ENCODE measurements at places on chromosomes 2 and 18. TPM values are rescaled to one million over a fixed set of nuclear protein-coding genes. Genes with fewer than 3 reads are reported as not detected.

Gene FARP2
- 25.0 TPM for total RNA-seq

DNA sequence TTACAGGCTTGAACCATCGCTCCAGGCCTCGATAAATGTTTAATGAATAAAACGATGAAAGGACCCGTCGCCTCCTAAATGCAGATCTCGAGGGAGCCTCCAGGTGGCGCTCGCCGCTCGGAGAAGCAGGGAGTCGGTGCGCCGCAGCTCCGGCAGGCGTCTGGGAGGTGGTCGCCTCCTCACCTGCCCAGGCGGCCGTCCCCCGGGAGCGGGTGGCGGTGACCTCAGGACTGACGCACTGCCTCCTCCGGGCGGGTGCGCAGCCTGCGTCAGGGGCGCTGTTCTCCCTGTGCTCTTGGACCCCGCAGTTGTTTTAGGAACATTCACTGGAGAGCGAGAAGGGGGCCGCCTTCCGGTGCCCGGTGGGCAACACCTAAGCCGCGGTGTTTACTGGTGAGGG is 38.6 kb upstream of the POLE4 start:
- peak; percentile 21 for DNase-seq

Gene GCG
- total RNA-seq: not detected

Gene REG3G
- not detected for total RNA-seq

DNA sequence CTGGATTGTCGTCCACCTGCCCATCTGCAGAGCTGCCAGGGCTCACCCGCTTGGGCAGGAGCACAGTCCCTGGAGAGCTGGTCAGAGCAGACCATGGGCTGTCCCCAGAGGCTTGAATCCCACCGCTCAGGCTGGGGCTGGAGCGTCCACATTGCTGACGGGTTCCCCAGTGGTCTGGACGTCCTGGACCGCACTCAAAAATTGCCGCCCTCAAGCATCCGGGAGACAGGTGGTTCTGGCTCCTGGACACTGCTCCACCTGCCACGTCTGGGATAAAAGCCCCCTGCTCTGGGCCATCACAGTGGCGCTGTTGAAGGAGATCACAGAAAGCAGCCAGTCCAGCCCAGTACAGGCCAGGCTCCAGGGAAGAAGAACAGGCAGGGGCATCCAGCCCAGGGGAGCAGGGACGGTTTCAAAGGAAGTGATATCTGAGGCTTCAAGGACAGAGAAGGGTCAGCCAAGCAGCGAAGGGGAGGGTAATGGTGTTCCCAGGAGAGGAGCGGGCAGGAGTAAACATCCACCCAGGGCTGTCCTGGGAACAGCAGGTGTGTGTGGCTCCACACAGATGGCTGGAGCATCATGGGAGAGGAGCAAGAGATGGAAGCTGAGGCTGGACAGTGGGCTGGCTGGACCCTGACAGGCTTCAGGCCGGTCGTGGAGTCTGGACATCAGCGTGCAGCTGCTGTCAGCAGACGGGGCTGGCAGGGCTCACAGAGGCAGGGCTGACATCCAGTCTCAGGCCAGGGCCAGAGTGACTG is 21.9 kb upstream of the ID2 start:
- no peak for DNase-seq

Gene IMMT
- total RNA-seq: 32.4 TPM

DNA sequence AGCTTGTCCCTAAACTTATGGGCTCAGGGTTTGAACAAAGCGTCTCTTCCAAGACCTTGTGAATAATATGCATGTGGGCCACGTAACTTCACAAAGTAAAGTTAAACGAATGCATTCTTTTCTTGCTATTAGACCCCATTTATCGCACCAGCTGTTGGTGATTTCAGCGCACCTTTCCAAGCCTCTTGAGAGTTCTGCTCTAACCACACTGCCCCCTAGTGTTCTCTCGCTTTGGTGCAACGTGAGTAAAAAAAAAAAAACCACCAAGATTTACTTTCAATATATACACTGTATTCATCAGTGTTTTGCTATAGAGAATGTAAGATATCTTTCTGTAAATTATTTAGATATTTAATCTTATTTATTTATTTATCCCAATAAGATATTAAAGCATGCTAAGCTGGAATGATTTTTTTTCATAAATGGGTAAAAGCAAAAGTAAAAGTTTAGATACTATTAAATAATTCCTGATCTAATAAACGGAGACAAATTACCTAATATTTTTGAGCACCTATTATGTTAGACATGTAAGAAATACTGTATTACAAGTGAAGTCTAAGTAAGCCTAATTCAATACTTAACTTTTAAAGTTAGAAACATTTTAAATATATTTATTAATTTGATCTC is 459.5 kb downstream of the DLGAP1 start:
- DNase-seq: peak; percentile 67

- no peak for DNase-seq
Measured at GRCh38 chr2:1620081-1620480, 124.2 kb downstream of the PXDN start.

Gene CSRNP3
- total RNA-seq: 0.26 TPM

DNA sequence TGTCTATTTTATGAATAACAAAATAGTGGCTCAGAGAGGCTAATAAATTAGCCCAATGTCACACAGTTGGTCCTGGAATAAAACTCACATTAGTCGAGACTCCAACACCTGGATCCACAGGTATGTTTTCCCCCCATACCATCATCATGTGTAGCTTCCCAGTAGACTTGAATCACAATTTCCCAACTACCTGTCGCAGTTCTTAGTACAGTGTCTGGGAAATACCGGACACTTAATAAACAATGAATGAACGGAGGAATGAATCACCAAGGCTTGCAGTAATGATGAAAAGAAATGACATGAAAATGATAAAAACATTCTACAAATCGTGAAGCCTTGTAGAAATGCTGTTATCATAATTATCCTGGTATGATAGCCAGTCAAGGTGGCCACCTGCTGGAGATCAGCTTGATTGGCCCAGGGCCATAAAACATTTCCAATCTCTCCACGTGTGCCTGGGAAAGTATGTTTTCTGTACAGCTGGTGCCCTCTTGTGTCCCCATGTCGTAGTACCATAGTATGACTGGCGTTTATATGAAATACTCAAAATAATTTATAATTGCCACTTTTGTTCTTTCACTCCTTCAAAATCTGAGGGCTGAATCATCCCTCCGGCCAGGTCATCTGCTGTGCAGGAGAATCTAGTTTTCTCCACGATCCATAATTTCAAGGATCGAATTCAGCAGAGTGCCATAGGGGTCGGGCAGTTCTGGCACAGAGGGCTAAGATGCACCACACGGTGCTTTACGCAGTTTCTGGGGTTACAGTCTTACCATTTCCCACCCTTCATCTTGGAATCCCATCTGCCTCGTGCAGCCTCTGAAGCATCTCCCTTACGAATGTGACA is 95.4 kb downstream of the LAMA1 start:
- peak; percentile 79 for DNase-seq

Gene SIX3
- not detected for total RNA-seq

DNA sequence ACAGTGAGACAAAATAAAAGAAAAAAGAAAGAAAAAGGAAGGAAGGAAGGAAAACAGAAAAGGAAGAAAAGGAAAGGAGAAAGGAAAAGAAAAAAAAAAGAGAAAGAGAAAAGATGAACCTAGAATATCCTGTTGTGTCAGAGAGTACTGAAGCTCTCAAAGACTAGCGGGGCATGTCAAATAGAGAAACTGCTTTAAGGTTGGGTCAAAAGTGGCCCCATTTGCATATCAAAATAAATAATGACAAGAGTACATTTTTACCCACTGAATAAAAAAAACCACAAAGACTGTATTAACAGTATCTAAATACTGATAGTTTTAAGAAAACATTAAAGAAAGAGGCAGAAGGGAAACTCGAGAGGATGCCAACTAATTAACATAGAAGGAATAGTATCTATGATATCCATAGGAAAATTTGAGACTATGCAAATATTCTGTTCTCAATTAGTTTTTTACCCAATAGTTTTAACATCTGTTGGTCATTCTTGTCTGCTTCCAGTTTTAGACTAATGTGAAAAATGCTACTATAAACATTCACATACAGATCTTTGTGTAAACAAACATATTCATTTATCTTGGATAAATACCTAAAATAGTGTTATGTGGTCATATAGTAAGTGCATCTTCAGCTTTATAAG is 53.2 kb downstream of the SFXN5 start:
- DNase-seq: no peak

GRCh38 chr2:17232776-17233556 is 285.3 kb downstream of the RAD51AP2 start:
- no peak for DNase-seq

GRCh38 chr2:223697892-223698645 is 95.9 kb upstream of the SCG2 start:
- peak; percentile 25 for DNase-seq
